Fibroblast of skin of left biceps (primary cell): ENCODE measurements at places on chromosomes 5 and 9.

DNA sequence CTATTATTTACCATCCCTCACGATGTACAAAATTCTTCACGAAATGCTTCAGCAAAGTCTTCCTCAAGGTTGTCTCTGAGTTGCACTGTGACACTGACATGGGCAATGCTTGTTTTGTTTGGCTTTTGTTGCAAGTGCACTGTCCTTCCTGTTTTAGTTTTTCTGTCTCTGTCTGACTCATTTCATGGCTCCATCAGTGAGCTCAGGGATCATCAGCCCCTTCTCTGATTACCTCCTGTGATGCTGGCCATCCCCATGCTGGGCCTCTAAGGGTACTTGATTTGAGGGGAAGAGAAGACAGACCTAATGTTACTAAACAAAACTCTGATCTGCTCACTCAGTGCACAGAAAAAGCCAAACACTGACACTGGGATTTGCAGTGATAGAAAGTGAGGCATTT is 37.6 kb upstream of the STX17 start:
- DNase-seq, result no peak

DNA sequence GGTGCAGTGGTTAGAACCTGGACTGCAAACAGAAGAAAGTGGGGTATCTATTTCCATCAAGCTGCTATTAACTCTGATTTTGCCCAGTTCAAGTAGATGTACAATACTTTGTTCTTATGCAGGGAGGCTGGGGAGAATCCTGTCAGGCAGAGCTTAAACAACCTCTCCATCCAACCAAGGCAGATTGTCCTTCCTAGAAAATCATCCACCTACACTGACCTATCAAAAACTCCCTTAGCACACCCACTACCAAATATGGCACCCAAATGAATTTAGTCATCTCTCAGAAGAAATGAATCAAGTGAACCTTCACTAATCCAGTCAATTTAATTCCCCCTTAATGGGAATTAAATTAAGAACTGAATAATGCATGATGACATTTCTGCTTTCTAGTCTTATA is 18.4 kb upstream of the HEMGN start:
- DNase-seq, result no peak

GRCh38 chr5:59917121-59917520 is 23.6 kb upstream of the PDE4D start:
- no peak for DNase-seq

DNA sequence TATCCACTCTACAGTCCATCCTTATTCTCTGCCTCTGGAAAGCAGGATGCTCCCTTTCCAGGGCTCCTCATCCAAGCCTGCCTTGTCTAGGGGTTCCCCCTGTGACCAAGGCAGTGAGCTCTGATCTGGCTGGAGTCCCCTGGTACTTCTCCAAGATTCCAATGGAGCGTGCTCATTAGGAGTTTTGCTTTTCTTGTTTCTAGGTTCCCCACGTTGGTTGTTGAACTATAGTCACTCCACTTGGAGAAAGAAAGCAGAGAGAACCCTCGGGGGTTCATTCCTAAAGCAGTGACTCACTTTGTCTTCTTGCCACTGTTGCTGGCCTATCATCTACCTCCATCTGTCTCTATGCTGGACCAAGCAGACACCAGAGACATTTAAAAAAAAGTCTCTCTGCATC is 192.6 kb downstream of the TLE4 start:
- DNase-seq, result peak; percentile 79

- no peak for DNase-seq
These were observed 12.8 kb downstream of the SPATA9 start for GRCh38 chr5:95669985-95670384.

DNA sequence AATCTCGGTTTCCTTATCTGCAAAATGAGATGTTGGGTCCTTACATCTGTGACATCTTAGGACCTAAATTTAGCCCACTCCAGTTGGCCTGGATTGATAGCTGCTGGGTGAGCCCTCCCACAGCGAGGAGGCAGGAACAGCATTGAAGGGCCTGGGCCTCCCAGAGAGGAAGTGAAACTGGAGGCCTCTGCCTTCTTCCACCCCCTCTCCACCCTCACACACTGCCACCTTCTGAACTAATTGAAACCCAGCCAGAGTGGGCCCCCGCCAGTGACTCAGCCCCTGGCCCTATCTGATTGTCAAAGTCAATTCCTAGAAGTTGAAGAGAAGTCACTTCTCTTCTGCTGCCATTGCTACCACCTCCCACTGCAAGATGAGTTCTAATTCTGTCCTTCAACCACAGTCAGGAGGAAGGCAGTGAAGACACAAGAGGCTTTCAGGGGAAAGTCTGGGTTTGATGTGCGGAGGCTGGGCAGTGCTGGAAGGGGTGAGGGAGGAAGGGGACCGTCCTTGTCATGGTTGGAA is 55.2 kb upstream of the NEK6 start:
- DNase-seq, result no peak

DNA sequence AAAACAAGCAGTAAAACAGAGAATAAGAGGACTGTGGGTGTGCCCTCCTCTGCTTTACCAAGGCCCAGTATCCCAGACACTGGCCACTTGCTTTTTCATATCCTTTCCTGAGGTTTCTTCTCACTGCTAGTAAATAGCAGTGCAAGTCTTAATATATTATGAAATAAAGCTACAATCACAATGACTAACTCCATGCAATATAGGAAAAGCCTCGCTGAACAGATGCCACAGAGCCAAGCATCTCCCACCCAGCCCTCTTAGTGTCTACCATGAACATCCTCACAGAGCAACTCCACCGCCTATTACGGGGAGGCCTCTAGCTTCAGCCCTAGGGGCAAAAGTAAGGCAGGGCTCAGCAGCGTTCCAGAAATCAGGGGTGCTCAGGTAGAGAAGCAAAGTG is 130.7 kb upstream of the LHFPL2 start:
- no peak for DNase-seq

DNA sequence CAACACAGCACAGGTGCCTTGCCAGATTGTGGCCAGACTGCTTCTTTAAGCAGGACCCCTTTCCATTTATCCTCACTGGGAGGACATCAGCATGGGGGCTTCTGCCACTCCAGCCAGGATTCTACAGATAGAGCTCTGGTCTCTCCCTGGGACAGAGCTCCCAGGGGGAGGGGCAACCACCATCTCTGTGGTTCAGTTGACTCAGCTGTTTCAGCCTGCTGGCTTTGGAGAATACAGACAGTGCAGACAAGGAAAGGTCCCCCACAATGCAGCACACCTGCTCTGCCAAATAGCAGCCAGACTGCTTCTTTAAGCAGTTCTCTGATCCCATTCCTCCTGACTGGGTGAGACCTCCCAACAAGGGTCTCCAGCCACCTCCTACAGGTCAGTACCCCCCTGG is 132.8 kb downstream of the OR2K2 start:
- DNase-seq, result no peak

DNA sequence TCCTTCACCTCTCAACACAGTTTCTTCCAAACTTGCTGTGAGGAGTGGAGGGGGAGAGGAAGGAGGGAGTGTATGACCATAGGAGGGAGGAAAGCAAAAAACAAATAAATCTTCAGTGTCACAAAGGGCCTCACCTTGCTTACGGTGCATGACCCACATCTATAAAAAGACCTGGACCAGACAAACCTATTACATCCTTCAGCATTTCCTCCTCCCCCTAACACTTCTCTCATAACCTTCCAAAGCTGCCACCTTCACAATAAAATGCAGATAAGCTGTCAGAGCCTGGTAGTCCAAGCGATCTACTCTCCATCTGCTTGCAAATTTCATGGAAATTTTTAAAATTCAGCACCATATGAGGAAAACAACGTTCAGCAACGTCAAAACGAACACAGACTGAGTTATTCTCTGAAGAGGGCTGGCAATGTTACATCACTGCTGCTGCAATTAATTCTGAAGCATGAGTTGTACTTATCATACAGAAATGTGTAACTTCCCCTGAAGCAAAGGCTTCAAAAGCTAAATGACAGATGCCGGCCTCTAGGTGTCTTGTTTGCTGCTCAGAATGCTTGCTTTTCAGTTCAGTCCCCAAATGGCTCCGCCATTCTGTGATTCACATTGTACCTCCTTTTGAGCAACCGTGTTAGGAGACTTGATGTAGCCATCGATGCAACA is 62.9 kb downstream of the EFNA5 start:
- DNase-seq, result no peak

- no peak for DNase-seq
These were observed 606.2 kb downstream of the PDE4D start for GRCh38 chr5:59287361-59287760.

- DNase-seq, result no peak
These were observed 41.4 kb upstream of the FAT2 start for GRCh38 chr5:151632524-151632923.

DNA sequence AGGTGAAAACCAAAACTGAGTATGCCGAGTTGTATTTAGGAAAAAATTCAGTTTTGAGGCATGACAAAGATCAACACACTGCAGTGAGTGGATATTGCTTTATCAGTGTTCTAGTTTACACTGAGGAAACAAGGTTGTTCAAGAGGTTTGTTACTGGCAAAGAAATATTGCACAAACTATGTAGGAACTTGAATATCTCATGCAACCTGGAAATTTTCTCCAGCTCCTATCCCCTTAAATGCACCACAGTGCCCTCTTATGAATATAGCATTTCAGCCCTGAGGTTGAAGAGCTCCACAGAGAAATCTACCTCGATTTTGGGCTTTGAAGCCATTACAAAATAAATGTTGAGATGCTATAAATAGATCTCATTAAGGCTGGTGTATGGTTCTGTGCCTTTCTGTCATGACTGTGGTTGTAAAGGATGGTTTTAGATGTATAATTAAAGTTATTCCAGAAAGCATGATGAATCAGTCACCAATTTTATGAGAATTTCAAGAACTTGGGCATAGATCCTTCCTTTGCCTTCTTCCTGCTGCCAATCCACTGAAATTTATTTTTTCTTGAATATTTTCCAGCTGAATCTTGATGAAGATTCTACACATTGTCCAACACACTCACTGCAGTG is 159.3 kb downstream of the SPATA31D1 start:
- no peak for DNase-seq

- DNase-seq, result no peak
These were observed 62.3 kb downstream of the CXXC5 start for GRCh38 chr5:139710319-139711066.

DNA sequence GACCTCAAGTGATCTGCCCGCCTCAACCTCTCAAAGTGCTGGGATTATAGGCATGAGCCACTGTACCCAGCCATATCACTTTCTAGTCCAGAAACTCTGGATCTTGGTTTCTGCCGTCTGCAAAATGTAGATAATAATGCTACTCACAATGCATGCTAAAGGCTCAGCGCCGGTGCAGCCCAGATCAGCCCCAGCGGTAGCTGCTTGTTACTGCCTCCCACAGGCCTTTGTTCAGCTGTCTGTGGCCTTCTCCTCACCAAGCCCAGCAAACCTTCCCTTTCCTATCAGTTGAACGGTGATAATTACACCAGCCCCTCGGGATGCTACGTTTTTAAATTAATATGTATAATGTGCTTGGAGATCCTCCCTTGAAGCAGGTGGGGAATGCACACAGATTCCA is 26.2 kb upstream of the MSX2 start:
- DNase-seq, result no peak

- no peak for DNase-seq
These were observed 458.5 kb upstream of the PTGER4 start for GRCh38 chr5:40221255-40221654.

DNA sequence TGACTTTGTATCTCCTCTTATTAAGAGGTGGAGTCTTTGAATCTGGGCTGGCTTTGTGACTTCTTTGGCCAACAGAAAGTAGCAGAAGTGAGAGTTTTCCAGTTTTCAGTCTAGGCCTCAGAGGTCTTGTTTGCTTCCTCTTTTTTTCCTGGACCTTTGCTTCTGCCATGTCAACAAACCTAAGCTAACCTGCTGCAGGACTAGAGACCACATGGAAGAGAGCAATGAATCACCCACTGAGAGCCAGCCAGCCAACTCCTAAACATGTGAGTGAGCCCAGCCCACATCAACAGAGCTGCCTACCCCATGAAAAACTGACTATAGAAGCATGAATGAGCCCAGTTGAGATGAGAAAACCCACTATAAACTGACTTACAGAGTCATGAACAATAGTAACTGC is 29.9 kb downstream of the MRPL22 start:
- DNase-seq, result no peak

DNA sequence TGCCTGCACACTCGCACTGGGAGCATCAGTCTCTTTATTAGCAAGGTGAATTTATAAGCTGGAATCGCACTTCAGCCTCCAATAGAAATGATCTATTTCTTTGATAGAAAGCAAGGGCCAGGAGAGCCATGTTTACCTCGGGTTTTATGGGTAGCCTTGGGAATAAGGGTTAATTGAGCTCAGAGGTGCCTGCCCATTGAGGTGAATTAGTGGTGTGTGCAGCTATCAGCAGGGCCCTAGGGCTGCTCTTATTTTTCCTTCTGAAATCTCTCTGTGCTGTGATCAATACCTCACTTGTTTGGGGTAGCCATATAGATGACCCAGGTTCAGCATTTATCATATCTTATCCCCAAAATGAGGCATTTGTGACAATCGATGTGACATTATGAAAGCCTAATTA is 297.8 kb downstream of the EBF1 start:
- DNase-seq, result no peak

GRCh38 chr9:135491764-135492163 is 8.7 kb upstream of the MRPS2 start:
- DNase-seq, result no peak

GRCh38 chr5:73938280-73938937 is 312.4 kb downstream of the ARHGEF28 start:
- DNase-seq, result peak; percentile 94

DNA sequence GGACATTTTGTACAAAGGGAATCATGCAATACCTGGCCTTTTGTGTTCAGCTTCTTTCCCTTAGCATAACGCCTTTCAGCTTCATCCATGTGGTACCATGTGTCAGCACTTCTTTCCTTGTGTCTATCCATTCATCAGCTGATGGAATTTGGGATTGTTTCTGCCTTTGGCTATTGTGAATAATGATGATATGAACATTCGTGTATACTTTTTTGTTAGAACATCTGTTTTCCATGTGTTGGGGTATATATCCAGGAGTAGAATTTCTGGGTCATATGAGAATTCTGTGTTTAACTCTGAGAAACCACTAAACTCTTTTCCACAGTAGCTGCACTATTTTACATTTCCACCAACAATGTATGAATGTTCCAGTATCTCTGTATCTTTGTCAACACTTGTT is 14.8 kb upstream of the PRRC2B start:
- no peak for DNase-seq

DNA sequence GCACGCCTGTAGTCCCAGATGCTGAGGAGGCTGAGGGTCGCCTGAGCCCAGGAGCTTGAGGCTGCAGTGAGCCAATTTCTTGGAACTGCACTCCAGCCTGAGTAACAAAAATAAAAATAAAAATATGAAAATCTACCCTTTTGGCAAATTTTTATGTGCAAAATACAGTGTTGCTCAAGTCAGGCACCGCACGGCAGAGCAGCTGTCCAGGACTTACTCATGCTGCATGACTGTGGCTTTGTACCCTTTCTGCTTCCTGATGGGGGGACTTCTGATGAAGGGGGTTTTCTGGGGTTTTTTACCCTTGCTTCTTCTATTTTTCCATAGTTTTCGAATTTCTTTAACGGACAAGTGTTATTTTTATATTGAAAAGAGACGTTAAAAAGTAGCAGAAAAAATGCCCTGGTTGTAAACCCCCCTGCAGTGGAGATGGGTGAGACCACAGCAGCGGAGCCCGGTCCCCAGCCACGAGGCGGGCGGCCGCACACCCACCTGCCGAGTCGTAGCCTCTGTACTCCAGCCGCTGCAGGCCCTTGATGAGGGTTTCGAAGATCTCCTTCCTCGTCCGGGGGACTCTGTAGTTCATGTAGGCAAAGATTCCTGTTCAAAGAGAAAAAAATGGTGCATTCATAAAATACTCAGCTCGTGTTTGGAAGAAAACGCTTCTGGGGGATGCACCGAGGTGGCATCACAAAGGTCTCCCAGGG is 15.0 kb downstream of the GFPT2 start:
- DNase-seq, result no peak

- DNase-seq, result no peak
These were observed 19.6 kb upstream of the INSL6 start for GRCh38 chr9:5205071-5205470.

- DNase-seq, result no peak
These were observed 66.3 kb downstream of the RGMB start for GRCh38 chr5:98839469-98840383.
